Activated T-cell treated with anti-CD3 and anti-CD28 coated beads, Interleukin-2, amount 50 U/mL, for 48 hours (primary cell): ENCODE measurements at places on chromosomes 11 and 22.

DNA sequence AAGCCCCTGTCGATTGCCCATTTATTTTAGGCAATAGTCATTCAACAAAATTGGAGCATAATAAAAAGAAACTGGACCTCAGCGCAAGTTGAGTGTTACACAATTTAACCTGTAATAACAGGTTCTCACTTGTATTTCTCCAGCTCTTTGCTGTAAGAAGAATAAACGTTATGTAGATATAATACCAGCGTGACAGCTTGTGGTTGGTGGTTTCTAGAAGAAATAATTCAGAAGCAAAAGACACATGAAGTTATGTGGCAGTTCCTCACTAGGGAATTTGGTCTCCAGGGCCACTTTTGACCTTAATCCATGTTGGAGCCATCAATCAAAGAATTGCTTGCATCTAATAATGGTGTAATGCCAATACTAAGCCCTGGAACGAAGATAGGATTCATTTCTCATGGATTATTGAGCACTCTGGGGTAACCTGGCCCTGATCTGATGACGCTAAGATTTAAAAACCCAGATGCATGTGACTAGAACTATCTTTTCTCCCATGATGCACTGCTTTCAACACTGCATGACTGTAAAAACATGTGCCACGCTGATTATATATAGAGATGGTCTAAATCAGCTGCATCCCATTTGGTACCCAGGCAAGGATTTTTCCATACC, 129.7 kb upstream of the LDLRAD3 start:
- no peak for DNase-seq

GRCh38 chr11:122306831-122307391, 190.9 kb upstream of the BLID start:
- no peak for DNase-seq

- no peak for DNase-seq
Measured at GRCh38 chr11:124753205-124753604, 1.1 kb upstream of the VSIG2 start.

DNA sequence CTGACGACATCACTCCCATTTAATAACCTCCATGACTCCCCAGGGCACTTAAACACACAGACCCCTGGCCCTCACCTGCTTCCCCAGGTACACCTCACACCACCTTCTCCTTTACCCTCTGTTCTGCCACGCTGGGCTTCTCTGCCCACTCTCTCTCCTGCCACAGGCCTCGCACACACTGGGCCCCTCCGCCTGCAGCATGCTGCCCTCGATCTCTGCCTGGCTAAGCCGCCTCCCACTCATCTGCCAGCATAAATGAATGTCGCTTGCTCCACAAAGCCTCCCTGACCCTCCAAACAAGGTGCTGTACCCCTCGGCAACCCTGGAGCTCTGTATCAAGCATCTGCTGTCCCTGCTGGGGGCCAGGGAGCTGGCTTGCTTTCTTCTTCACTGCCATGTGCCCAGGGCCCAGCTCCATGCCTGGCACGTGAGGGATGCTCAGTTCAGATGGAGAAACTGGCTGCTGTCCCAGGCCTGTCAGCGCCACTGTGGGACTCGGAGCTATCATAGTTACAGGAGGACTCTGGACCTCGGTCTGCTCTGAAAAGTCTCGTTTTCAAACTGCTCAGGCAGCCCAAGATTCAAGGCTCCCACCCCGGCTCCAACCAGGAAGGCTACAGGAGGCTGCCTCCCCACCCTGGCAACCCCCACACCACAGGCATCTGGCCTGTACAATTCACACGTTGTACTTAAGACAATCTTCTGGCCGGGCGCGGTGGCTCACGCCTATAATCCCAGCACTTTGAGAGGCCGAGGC, 11.9 kb downstream of the TTLL1 start:
- no peak for DNase-seq

GRCh38 chr11:27481992-27482391, 9.4 kb upstream of the LGR4 start:
- DNase-seq: no peak

DNA sequence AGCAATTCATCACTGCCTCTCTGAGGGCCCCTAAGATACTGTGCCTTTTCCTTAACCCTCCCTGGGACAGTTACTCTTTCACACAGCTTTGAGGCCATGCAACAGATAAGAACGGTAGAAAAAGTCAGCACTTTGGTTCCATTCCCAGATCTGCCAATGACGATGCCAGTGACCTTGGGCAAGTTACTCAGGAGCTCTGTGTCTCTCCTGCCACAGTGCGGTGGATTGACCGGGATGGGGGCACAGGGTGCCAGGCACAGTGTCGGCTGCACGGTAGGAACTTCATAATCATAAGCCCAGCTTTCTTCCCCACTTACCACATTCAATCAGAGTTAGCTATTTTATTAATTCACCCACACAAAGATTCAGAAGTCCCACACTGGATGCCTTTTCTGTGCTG, 1041.8 kb downstream of the TBC1D22A start:
- DNase-seq: no peak

- no peak for DNase-seq
Measured at GRCh38 chr11:15865212-15865987, 490.9 kb downstream of the SOX6 start.

DNA sequence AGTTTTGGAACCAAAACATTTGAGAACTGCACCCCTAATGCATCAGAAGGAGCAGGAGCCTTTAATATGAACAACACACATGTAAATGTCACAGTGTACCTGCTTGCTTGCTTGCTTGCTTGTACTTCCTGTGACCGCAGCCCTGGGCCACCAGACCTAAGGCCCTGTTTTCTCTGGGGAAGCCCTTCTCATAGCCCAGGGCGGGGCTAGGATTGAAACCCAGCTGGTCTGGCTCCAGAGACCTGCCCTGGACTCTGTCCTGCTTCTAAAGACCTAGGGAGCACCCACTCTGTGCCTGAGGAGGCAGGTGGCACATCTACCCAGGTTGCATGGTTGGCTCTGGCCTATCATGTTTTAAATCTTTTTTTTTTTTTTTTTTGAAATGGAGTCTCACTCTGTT, 7.6 kb upstream of the MCM5 start:
- no peak for DNase-seq

DNA sequence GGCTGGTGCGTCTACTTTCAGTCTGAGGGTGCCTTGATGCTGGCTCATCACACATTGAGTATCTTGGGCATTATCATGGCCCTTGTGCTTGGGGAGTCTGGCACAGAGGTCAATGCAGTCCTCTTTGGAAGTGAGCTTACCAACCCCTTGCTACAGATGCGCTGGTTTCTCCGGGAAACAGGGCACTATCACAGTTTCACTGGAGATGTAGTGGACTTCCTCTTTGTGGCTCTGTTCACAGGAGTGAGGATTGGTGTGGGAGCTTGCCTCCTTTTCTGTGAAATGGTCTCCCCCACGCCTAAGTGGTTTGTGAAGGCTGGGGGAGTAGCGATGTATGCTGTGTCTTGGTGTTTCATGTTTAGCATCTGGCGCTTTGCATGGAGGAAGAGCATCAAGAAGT, 4.9 kb downstream of the TLCD5 start:
- DNase-seq: no peak

- DNase-seq: no peak
Measured at GRCh38 chr11:104061853-104062521, 25.5 kb downstream of the DDI1 start.

DNA sequence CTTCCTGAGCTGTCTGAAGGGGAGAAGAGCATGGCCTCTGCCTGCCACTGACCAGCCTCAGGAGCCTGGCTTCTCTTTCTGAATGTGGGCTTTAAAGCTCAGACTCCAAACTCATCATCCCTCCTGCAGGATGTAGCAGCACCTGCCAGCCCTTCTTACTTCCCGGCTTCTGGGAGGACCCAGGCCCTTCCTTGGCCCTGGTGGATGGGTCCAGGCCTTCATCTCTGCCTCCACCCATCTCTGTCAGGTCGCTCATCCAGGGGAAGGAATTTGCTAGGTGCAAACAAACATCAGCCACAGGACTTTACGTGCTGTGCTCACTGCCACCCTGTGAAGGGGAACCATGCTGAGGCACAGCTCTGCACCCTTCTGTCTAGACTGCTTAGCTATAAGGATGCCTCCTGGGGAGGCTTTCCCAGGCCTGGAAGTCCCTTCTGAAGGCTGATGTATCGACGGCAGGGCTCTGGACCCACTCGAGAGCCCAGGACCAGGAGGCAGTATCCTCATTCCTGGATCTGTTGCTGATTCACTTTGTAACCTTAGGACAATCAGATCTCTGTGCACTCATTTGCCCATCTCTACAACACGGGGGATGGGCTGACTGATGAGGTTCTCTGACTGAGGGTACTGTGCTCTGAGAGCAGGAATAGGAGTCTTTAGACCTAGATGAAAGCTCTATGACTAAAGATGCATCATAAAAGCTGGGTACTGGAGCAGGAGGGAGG, 30.9 kb downstream of the USP35 start:
- peak; percentile 17 for DNase-seq

- DNase-seq: no peak
Measured at GRCh38 chr22:19039796-19040280, 82.4 kb downstream of the DGCR2 start.

DNA sequence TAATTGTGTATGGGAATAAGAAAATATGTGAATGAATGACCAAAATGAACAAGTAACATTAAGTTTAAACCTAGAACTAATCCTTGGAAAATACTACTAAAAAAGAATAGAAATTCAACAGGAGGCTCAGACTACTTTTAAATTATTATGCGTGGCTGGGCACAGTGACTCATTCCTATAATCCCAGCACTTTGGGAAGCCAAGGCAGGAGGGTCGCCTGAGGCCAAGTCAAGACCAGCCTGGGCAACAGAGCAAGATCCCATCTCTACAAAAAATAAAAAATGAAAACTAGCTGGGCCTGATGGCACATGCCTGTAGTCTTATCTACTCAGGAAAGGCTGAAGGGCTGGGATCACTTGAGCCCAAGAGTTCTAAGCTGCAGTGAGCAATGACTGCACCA, 85.4 kb upstream of the CLNS1A start:
- DNase-seq: no peak

- no peak for DNase-seq
Measured at GRCh38 chr22:36052505-36052941, 23.9 kb upstream of the RBFOX2 start.

GRCh38 chr11:94283678-94284077, 20.7 kb upstream of the IZUMO1R start:
- no peak for DNase-seq

DNA sequence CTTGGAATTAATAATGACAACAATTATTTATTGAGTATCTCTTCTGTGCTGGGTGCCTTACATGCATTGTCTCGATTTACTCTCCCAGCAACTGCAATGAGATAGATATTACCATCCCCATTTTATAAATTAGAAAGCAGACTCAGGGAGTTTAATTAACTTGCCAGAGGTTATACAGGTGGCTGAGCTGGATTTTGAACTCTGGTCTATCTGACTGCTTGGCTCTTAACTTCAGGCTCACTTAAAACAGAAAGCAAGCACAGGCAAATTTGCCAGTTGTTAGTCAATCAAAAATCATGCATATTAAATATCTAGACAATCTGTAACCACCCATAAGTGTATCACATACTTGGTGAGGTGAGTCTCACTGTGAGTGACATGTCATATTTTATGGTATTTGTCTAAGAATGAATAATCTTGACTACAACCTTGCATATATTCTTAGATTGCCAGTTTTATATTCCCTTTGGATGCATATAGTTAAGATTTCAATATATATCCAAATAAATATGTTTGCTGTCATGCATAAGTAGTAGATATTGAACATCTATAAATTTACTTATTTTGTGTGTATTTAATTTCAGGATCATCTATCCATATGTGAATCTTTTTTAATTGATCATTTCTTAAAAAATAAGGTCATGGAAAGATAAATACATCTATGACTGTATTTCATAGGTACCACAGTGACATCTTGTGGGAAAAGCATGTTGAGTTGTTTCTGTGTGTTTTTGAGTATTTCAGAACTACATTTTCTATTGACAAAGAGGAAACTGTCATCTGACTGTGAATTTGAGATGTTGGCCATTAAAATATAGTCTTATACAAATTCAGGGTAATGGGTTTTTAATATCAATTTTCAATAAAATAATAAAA, 112.0 kb upstream of the ARHGAP42 start:
- no peak for DNase-seq

- DNase-seq: no peak
Measured at GRCh38 chr11:115911613-115912346, 407.6 kb upstream of the CADM1 start.

DNA sequence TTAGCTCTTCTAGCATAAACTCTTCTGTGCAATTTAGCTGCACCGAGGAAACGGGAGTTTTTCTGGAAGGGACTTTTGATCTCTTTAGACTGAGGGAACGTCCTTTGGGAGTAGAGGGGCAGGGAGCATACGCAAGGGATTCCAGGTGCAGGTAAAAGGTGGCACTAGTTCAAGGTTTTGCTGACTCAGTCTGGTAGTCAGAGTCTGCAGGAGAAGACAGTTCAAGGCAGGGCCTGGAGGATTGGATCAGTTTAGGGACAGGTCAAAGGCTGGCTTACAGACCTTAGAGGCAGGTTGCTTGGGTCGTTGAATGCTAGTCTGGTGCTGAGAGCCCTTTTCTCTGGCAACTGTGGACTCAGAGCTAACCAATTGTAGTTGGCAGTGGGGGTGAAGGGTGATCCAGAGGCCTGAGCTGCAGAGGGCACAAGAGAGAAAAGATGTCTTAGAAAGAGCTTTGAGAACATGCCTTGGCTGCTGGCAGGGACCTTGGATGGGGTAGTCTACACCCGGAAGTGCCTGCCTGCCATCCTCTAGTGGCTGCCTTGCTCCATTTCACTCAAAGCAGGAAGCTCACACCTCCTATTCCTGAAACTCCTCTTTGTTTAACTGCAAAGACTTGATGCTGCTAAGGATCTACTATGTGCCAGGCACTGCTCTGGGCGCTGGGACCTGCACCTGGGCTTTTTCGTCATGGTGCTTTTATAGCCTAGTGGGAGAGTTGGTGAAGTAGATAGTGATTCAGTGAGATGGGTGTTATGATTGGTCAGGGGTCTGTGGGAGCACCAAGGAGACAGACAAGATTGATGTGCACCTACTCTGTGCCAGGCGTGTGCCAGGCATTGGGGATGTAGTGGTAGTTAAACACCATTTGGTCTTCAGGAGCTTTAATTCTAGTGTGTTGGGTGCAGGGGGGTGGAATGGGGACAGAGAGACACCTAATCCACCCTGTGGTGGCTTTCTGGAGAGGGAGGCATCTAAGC, 17.1 kb downstream of the MIAT start:
- peak; percentile 37 for DNase-seq

DNA sequence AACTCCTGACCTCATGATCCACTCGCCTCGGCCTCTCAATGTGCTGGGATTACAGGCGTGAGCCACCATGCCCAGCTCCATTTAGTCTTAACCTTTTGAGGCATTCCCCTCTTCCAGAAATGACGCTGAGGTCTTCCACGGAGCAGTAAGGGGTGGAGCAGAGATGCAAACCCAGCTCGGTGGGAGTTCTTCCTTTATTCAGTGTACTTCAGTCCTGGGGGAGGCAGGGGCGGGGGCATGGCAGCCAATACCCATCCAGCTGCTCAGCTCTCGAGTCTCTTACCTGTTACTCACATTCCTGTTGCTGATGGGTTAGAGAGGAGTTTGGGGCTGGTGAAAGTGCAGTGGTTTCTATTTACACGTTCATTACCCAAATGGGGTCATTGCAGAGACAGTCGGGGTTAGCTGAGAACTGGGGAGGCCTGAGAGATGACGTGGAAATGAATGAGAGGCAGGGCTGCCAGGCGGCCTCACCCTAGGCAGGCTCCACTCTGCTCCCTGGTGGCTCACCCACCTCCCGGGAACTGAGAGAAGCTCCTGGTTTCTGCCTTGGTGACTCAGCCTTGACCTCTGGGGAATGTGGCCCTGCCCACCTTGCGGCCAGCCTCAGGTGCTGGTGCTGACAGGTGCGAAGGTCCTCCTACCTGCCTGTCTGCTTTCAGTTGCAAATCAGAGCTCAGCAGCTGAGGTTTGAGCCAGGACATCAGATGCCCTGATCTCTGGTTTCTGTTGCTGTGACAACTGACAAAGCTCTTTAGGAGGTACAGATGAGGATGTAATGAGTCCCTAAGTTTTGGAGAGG, 13.4 kb upstream of the ST14 start:
- DNase-seq: no peak
